ENCODE measurements at places on chromosomes 13 and 19.

GRCh38 chr13:105139380-105140285, 1395.8 kb downstream of the EFNB2 start:
- peak; percentile 42 for ATAC-seq

- ATAC-seq: no peak
Measured at GRCh38 chr19:30722186-30722585, 350.0 kb downstream of the ZNF536 start.

GRCh38 chr19:33468361-33469170, 53.0 kb downstream of the PEPD start:
- no peak for ATAC-seq

DNA sequence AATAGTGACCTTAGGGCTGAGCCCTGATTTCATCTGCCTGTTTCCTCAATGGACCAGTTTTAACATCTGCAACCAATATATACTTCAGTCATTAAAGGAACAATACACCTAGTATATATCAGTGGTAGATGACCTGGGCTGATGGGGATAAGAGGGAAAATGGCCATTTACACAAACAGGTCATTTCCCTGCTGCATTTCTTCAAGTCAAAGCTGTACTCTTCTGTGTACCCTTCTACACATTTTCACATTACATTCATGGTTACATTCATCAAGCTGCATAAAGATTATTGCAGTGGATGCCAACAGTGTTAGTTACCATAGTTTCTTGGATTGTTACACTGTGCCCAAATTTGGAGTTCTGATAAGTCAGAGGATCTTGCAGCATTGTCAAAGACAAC, 81.2 kb upstream of the RAP2A start:
- ATAC-seq: no peak

GRCh38 chr19:2600914-2601870, 101.3 kb downstream of the GNG7 start:
- ATAC-seq: peak; percentile 62

GRCh38 chr19:39318071-39318470, 2.6 kb downstream of the LRFN1 start:
- no peak for ATAC-seq

GRCh38 chr13:113086031-113086750, 19.4 kb upstream of the F7 start:
- no peak for ATAC-seq

DNA sequence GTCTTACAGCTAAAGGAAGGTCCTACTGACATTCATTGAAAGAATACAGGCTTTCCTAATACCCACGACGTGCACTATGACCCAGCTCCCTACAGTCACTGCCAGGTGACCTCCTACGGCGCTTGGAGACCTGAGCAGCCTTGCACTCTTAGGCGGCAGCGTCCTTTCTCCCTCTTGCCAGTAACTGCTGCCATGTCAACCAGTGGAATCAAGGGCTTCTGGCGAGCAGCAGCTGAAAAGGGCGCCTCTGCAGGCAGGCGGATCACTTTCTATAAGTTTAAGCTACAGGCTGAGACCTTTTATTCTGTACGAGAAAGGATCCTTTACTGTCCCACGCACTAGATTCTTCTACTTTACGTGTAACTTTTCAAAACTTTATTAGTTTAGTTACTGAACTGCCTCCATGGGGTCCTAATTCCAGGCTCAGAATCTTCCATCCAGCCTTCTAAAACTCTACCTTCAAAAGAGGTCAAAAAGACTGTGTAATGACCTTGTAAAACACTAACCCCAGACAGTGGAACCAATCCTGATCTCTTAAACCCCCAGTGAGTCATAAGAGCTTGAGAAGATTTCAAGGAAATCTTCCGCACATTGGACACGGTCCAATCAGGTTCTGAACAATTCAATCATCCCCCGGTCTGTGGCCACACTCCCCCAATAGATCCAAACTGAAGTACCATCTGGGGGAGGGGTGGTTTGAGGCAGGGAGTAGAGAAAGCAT, 1.9 kb downstream of the KCTD12 start:
- ATAC-seq: no peak

DNA sequence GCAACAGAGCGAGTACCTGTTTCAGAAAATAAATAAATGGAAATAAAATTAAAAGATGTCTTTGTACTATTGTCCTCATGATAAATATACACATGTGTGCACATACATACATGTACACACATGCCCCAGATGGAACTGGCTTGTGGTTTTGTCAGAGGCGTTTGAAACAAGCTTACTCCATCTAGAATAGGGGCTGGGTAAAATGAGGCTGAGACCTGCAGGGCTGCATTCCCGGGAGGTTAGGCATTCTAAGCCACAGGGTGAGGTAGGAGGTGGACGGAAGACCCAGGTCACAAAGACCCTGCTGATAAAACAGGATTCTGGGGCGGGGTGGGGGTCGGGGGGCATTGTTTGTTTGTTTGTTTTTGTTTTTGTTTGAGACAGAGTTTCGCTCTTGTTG, 8.1 kb upstream of the SIN3B start:
- peak; percentile 68 for ATAC-seq

DNA sequence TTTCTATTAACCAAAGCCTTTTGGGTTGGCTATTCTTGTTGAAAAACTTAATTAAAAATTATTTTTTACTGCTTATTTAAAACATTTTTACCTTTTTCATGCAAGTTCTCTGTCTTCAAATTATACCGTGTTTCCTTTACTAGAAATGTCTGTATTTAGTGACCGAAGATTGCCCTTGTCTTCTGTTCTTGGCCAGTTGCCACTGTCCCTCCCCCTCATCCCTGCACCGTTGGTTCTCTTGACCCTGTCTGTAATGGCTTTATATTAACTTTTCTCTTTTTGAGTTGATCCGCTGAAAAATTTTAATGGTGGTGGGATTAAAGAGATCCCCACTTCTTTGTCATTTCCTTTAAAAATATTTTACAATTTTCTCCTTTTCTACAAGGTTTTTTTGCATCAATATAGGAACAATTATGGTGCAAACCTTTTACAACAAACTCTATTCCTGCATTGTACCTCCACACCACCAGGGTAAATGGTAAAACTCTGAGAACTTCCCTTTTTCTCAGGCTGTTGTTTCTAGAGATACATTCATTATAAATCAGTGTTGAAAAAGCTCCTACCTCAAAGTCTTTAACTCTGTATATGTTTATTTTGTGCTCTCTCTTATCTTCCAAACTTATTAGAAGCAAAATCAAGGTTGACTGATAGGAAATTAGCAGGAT, 12.9 kb upstream of the RNF113B start:
- ATAC-seq: no peak

DNA sequence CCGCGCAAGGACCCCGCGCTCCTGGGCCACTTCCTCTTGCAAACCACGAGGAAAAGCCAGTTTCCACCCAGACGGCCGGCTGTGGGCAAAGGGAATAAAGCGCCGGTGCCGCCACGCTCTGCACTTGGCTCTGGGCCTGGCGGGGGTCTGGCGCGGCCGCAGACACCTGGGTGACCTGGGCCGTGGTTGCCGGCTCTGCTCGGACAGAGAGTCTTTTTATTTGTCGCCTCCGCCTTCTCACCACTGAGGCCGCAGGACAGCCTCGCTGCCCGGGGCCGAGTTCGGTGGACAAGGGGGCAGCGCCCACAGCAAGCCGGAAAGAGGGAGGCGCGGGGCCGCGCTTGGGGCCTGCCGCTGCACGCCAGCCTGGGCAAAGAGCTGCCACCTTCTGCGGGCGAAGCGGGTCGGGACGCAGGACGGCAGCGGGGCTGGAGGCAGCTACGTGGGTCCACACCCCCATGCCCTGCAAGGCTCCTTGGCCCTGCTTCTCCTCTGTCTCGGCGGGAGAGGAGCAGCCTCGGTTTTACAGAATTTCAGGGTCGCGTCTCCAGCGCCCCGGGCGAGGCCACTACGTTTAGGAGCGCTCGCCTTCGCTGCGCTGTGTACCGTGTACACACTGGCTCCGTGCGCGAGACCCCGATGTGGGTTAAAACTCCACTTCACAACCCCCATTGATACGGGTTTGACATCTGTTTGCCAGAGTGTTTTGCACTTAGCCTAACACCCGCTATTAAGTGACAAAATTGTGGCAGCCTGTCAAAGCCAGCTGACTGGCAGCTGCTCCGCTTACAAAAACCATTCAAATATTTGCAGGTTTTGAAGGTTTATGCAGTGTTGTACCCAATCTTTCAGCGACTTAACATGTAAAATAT, 13.0 kb upstream of the SOX1 start:
- no peak for ATAC-seq

Measured in esophagus mucosa (tissue), 1 donor.